ENCODE measurements at places on chromosomes 5 and 9.

GRCh38 chr5:159504106-159504856 lies 174.0 kb upstream of the IL12B start:
- no peak for DNase-seq

DNA sequence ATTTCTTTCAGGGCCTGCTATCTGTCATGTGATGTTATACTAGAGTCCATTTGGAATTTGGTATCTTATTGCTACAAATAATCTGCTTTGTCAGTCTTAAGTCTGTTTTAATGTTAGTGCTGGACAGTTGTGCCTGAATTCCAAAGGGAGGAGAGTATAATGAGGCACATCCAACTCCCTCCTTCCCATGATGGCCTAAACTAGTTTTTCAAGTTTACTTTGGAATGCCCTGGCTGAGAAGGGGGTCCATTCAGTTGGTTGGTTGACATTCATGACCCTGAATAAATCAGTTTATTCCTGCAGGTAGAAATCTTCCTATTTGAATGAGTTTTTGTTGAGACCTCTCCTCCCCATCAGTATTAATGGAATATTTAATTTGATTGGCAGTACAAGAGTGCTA lies 9.4 kb upstream of the LRRTM2 start:
- DNase-seq: no peak

- DNase-seq: no peak
These were observed 123.4 kb downstream of the OLFM1 start for GRCh38 chr9:135210676-135211523.

DNA sequence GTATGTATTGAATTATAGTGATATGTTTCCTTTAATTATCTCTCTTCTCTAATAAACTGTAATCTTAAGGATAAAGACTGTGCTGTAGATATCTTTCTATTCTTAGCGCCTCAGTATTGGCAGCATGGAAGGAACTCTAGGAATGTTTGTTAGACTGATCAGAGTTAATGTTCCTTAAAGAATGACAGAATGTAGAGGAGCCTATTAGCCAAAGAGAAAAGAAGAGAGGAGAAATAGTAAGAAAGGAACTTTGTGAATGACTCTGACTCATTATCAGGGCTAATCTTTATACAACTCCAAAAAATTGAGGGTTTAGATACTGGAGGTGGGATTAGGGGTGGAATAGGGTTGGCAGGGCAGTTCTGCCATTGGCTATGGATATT lies 59.0 kb upstream of the NUDT12 start:
- no peak for DNase-seq

DNA sequence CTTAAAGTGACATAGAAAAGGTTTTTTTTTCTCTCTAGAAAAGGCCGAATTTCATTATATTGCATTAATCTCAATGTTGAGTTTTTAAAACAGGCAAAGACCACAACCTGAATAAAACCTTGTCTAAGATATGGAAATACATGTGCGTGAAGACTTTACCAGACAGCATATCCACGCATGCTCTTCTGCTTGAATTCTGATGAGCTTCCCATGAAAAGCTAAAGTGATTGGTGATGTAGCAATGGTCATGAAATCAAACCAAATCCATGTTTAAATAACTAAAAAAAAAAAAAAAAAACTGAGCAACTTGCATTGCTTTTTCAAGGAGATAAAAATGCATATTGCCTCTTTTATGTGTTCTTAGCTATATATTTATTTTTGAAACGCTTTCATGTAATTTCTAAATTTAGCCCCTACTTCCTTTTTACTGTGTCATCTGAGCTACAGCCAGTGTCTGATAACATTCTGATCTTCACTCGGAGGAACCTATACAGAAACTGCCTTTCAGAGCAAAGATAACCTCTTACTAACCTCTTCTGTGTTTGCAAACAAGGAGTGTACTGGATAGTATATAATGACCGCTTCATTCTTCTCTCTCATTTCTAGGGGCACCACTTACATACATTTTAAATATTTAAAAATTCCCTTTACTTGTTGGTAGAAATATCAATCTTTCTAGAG lies 179.1 kb upstream of the GNA14 start:
- DNase-seq: no peak

- no peak for DNase-seq
These were observed 26.0 kb upstream of the TTLL11 start for GRCh38 chr9:122119166-122119521.

GRCh38 chr5:180331647-180331950 lies 21.5 kb downstream of the GFPT2 start:
- no peak for DNase-seq

DNA sequence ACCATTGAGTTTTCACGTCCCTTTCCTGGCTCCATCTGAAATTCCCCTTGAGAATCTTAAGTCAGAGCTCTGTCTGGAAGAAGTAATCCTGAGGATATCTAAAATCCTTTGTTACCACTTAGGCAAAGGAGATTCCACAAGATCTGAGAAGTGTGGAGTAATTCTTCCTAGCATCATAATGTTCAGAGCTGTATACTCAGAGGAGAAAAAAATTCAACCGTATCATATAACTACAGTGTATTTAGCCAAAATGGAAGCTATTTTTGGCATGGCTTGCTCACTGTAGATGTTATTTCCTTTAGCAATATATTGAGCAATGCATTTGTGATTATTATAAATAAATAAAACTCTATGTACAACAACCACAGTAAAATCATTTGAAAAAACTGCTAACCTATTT lies 1858.4 kb downstream of the EFNA5 start:
- DNase-seq: no peak

DNA sequence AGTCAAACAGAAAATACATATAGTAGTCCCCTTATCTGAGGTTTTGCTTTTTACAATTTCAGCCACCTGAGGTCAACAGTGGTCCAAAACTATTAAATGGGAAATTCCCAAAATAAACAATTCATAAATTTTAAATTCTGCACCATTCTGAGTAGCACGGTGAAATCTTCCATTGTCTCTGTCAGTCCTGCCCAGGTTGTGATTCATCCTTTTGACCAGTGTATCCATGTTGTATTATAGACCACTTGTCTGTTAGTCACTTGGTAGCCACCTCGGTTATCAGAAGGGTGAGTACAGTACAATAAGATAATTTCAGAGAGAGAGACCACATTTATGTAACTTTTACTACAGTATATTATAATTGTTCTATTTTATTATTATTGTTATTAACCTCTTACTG lies 2.8 kb downstream of the CCDC152 start:
- no peak for DNase-seq

DNA sequence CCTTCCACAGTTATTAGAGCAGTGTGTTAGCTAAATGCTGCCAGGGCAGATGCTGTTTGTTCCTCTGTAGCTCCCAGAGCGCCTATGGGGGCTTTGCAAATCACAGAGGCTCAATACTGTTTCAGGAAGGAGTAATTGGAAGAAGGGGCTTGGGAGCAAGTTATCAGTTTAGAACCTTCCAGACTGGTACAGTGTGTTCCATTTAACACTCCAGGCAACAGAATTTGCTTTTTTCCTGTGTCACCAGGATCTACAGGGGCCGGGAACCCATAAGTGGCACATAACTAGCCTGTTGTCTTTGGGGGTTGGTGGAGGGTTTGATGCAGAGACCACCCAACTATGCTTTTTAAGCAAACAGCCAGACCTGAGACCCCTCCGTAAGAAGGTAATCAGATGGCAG lies 307.3 kb upstream of the KCNN2 start:
- DNase-seq: no peak

GRCh38 chr9:99167119-99167518 lies 54.6 kb downstream of the ALG2 start:
- DNase-seq: no peak

GRCh38 chr5:93189707-93190120 lies 391.3 kb downstream of the NR2F1-AS1 start:
- no peak for DNase-seq

- DNase-seq: no peak
These were observed 44.8 kb upstream of the BNC2 start for GRCh38 chr9:16915126-16915831.

GRCh38 chr9:121998513-121999049 lies 94.5 kb downstream of the TTLL11 start:
- no peak for DNase-seq

DNA sequence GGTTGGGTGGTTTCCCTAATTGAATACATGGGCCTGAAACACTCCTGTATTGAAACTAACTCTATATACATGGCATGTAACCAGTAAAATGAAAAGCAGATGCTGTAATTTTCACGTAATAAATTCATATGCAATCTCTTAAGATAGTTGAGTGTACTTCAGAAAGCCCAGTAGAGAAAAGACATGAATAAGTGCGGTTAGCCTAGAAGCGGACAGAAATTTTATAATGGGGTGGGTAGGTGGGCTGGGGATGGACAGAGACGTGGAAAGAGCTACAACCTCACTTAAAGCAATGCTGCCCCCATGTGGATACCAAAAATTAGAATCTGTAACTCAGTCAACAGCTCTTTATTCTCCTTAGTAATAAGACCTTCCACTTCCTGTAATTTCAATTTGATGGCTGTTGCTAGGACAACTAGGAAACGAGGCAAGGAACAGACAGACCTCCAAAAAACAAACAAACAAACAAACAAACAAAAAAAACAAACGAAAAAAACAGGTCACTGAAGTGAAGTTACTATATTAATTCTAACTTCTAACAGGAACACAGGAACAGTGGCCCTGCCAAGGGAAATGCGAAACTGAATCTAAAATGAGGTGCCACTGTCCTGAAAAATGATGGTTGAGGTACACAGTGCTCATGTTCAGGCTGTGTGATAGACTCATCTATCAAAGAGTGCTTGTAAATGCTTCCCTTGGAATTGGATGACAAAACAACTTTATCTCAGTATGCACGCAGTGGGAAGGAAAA lies 103.4 kb upstream of the GNA14 start:
- DNase-seq: peak; percentile 95

DNA sequence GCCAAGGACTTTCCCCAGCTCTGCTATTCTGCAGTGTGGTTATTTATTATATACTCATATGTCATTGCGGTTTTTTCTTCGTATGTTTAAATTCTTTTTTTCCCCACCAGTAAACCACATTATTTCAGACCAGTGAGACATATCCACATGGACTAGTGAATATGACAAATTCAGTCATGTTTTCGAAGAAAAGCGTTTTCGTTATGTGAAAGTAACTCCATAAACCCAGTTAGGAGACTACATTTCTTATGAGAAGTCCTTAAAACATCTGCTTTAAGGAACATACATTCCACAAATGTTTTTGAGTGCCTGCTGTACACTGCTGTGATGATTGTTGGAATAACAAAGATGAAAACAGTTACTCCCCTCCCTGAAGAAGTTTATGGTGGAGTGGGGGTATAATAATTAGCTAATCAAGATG lies 591.8 kb upstream of the CLINT1 start:
- DNase-seq: no peak

- no peak for DNase-seq
These were observed 22.2 kb upstream of the GFPT2 start for GRCh38 chr5:180375291-180375690.

DNA sequence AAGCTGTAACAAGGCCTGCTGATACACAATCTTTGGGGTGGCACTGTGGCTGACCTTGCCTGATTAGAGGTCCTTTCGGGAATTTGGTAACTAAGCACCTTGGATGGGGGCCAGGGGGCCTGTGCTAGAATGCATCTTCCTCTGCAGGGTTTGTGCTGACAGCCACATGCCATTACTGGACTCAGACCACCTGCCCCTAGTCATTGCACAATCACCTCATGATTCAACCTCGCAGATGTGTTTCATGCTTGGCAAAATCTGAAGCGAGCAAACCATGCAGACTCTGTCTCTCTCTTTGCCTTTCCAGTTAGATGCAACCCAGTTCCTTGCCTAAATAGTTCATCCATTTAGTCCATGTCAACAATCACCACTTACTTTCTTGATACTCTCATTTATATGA lies 96.5 kb upstream of the ERCC6L2 start:
- no peak for DNase-seq
